ENCODE measurements at places on chromosomes 1 and 21.

- no peak for DNase-seq
These were observed 72.3 kb upstream of the CSF3R start for GRCh38 chr1:36555041-36555440.

- no peak for DNase-seq
These were observed 17.5 kb upstream of the CITED4 start for GRCh38 chr1:40879482-40880175.

GRCh38 chr1:194215448-194215847, 1029.0 kb upstream of the B3GALT2 start:
- DNase-seq, result no peak

- no peak for DNase-seq
These were observed 1.9 kb downstream of the S100A10 start for GRCh38 chr1:151991663-151992302.

GRCh38 chr21:22154579-22155274, 1156.5 kb downstream of the NCAM2 start:
- no peak for DNase-seq

DNA sequence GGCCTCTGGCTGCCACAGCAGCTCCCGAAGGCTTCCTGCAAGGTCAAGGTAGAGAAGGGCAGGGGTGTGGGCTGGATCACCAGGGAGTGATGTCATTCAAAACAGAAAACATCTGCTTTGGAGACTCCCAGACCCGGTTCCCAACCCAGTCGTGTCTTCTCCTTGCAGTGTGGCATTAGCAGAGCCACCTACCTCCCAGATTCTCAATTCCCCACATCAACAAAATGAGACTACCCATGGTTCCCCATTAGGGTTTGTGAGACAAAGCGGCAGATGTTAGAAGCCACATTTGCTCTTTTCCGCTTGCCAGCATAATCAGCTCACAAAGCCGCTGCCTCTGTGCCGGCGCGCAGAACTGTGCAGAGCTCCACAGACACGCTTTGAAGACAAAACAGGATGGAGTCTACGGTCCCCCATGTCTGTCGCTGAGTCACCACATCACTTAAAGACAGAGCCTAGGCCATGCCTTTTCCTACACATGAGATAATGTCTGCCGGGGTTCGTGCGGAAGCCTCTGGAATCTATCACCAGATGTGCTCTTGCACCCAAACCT, 12.5 kb downstream of the KIF17 start:
- DNase-seq, result no peak

DNA sequence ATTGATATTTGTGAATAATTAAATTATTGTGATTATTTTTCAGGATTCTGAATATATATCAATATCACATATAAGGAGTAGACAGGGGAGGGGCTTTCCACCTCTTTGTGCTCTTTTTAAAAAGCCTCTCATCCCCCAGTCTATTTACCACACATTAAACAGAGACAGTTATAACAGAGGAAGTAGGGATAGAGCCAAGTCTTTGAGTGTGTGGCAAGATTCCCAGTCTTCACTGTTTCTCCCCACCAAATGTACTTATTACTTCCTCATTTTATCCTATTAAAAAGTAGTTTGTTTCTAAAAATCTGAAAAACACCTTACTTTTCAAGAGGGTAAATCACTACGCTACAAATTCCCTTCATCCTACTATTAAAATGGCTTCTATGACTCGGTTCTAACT, 46.7 kb downstream of the EPS15 start:
- DNase-seq, result no peak

- no peak for DNase-seq
These were observed 90.1 kb upstream of the DIRAS3 start for GRCh38 chr1:68140536-68140935.

GRCh38 chr21:35423709-35424108, 374.6 kb upstream of the RUNX1 start:
- no peak for DNase-seq

GRCh38 chr1:230737622-230738262, 9.4 kb upstream of the CAPN9 start:
- DNase-seq, result no peak

DNA sequence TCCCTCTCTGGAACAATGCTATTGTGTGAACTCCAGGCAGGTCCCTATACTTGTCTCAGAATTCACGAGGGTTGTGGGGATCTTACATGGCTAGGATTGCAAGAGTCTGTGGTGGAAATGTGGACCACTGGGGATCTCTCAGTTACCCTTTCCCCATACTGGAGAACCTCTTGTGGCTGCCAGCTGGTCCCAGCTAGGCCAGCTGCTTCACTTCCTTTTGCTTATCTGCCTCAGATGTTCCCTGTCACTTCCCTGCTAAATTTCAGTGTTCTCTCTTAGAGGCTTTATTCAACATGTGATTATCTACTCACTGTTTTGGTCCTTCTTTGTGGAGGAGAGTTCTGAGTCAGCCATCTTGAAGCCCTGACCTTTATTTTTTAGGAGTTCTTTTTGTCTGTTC, 75.9 kb upstream of the SAMD13 start:
- DNase-seq, result no peak

DNA sequence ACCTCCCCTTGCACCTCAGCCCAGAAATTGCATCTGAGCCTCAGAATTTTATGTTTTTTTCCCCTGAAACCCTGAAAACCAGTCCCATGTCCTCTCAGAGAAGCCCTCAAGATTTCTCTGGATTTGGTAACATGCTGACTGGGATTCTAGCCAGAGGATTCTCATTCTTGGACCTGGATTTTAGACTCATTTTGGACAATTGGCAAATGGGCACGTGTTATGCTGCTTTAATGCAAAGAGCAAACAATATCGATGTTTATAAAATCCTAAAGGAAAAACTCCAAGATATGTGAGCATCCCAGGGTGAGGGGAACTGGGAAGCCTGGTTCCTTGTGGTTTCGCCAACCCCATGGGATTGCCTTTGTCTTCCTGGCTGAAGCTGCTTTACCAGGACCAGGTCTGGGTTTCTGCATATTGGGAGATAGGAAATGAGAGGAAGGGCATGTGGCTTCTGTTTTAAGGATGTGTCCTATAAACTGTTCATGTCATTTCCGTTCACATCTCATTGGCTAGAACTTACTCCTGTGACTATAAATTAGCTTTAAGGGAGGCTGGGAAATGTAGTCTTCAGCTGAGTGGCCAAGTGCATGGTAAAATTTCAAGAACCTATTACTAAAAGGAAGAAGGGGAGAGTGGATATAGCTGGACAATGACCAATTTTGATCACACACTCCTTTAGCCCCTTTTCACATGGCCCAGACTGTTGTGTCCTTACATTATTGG, 27.2 kb upstream of the BCL10 start:
- DNase-seq, result no peak

DNA sequence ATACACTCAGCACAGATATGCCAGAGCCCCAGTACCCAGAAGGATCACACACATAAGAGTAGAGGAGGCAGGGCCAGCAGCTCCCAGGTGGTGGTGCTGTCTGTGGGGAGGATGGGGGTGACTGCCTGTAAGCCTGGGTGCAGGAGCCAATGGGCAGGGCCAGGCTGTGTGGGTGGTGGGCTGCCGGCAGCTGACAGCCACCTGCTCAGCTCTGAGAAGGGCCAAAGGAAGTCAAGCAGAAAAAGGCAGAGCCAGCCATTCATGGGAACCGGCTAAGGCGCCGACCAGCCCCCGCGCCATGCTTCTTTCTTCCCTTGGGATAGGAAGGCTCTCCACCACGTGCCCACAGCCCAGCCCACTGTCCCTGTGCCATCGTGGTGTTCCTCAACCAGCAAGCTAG, 14.1 kb downstream of the PIK3C2B start:
- no peak for DNase-seq

- DNase-seq, result no peak
These were observed 45.3 kb downstream of the KCNC4 start for GRCh38 chr1:110255392-110255787.

- no peak for DNase-seq
These were observed 19.6 kb downstream of the SPATA45 start for GRCh38 chr1:212827831-212828278.

- DNase-seq, result peak; percentile 20
These were observed 106.7 kb downstream of the HIVEP3 start for GRCh38 chr1:41812051-41812450.

DNA sequence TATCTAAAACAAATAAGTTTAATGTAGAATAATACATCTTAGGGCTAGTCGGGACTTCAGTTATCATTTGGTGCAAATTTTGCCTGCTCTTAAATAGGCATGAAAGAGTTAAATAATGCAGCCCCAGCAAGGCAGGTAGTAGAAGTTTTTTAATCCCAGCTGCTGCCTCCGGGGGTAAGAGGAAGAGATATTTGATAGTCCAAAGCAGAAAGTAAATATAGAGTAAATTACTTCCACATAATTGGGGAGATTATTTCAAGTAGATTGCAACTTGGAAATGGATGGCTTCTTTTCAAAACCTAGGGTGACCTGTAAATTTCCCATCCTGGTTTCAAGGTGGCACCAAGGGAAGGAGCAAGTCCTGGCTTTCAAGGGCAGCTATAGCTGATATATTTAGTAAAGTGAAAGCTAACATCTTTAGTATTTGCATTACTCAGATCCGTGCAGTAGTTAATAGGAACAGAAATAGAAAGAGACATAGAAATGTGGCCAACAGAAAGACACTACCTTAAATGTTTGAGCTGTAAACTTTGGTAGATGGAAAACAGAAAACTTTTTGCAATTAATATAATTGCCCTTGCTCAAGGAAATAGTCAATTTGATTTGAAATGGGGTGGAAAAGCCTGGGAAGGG, 109.1 kb downstream of the LMO4 start:
- no peak for DNase-seq

DNA sequence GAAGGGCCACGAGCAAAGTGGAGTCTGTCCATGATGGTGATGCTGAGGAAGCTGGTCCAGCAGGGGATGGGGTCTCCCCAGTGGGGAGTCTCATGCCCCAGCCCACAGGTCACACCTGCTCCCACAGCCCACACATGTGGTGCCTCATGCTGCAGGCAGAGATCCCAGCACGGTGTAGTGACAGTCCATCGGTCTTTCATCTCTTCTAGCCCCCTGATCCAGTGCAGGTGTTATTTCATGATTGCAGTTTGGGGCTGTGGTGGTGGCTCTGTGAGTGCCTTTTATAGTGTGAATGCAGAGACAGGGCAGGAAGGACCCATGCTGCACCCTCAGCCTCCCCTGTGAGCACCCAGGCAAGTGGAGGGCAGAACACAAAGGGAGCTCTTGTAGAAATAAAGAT, 45.0 kb downstream of the UBASH3A start:
- no peak for DNase-seq

GRCh38 chr1:205454903-205455335, 926 bp downstream of the BLACAT1 start:
- DNase-seq, result no peak

GRCh38 chr1:192358822-192359221, 42.0 kb downstream of the RGS21 start:
- DNase-seq, result no peak

DNA sequence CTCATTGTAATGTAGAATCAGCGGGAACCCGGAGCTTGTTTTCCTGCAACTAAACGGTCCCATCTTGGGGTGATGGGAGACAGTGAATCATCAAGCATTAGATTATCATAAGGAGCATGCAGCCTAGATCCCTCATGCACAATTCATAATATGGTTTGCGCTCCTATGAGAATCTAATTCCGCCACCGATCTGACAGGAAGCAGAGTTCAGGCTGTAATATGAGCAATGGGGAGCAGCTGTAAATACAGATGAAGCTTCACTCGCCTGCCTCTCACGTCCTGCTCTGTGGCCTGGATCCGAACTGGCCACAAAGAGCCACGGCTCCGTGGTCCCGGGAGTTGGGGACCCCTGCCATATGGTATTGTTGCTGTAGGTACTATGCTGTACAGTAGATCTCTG, 1.6 kb downstream of the IFI44 start:
- peak; percentile 47 for DNase-seq

- no peak for DNase-seq
These were observed 133.4 kb downstream of the EDEM3 start for GRCh38 chr1:184621260-184621659.

DNA sequence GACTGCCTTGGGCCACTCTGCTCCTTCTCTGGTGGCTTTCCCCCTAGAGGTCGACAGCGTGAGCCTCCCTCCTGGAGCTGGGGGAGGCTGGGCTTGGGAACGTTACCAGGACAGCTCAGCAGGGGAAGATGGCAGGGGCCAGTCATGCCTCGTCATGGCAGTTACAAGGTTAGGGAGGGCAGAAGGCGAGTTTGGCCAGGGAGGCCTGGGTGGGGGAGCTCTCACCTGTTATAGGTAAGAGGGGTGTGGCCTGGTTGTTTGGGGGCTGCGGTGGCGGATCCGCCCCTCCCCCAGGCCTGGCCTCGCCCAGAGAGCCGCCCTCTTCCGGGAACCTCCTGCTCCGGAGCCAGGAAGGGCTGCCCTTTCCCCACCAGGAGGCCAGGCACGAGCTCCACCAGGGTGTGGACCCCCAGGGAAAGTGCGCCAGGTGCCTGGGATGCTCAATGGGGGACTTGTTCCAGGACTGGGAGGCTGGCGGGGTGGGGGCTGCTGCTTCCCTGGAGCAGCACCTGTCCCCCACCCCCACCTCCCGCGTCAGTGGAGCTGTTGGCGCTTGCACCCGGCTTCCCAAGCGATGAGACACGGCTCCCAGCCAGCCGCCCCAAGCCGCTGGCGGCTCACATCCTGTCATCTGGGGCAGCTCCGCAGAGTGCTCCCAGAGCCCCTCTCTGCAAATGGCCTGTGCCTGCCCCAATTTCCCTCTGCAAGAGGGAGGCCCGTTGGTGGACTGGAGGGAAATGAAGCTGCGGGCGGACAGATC, 23.6 kb upstream of the PKP1 start:
- DNase-seq, result no peak

DNA sequence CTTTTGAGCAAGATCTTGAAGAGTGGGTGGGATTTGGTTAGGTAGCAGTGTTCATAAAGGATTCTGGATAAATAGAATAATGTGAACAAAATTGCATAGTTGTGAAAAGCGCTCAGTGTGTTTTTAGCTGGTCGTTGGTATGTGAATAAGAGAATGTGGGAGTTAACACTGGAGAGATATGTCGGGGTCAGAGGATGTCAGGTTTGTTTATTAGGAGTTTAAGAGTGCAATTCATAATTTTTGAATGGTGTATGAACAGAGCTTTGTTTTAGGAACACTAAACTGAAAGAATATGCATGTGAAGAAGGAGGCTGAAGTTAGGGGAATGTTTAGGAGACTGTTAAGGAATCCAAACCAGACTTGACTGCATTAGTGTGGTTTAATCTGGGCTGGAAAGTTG, 9.4 kb downstream of the USP16 start:
- no peak for DNase-seq

GRCh38 chr1:178627037-178627436, 98.0 kb upstream of the RALGPS2 start:
- no peak for DNase-seq

GRCh38 chr1:50369830-50370229, 53.4 kb downstream of the DMRTA2 start:
- DNase-seq, result no peak

GRCh38 chr1:25893116-25893515, 13.1 kb downstream of the STMN1 start:
- DNase-seq, result no peak

DNA sequence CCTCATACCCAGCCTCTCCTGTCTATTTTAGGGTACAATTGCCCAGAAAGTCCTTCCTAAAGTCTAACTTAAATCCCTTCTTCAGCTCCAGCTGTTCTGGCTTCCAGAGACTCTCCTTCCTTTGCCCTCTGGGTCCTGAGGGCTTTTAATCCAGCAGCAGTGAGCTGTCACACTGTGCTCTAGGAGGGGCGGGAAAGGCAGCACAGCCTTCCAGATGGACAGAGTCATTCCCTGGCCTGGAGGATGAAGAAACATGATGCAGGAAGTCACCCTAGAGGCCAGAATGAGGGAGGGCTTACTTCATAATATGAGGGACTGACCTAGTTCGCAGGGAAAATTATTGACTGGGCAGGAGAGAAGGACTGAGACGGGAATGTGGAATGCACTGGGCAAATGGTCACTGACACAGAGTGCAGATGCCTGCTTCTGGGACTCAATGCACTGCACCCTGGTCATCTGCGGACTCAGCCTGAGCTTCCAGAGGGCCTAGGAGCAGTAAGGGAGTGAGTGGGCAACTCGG, 1.3 kb downstream of the SH2D2A start:
- no peak for DNase-seq
